GM04503 (cell line): ENCODE measurements at places on chromosomes 5 and 9.

DNA sequence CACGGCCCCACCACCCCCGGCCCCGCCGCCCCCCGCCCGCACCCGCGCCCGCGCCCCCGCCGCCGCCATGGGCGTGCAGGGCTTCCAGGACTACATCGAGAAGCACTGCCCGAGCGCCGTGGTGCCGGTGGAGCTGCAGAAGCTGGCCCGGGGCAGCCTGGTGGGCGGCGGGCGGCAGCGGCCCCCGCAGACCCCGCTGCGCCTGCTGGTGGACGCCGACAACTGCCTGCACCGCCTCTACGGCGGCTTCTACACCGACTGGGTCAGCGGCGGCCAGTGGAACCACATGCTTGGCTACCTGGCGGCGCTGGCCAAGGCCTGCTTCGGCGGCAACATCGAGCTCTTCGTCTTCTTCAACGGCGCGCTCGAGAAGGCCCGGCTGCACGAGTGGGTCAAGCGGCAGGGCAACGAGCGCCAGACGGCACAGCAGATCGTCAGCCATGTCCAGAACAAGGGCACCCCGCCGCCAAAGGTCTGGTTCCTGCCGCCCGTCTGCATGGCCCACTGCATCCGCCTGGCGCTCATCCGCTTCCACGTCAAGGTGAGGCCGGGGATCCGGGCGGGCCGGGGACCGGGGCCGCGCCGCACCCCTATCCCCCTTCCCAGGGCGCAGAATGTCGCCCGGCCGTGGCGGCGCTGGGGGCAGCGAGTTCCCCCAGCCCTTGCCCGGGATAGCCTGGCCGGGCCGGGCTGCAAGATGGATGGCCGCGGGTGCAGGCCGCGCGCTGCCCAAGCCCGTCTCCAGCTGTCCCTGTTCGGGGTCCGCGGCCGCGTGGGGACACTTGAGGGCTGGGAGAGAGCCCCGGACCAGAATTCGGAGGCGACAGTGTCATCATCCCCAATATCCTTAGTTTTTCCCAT is 594 bp downstream of the FAM120A start:
- DNase-seq: no peak

DNA sequence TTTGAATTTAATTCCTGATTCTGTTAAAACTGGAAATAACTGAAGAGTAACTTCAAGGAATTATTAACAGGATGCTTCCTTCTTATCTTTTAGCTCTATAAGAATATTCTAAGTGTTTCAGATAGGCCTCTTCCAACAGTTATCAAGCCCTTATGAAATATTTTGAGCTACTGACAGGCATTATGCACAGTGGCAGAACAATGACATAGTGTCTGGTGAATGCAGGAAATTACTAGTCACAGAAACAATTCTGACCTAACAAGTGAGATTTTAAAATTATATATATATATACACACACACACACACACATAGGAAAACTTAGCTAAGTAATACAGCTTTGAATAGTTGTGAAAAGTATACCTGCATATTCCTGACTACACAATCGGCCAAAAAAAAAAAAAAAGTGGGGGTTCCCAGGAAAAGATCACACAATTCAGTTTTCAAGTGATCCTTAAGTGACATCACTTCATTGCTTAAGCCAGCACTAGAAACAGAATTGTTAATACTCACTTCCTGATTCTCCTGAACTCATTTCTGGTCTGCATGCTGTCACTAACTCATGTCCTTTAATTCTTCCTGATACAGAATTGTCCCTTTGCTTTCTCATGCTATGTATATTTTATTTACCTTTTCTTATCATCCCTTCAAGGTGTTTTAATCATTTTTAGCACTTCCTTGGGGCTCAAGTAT is 77.3 kb downstream of the SLC25A46 start:
- no peak for DNase-seq

DNA sequence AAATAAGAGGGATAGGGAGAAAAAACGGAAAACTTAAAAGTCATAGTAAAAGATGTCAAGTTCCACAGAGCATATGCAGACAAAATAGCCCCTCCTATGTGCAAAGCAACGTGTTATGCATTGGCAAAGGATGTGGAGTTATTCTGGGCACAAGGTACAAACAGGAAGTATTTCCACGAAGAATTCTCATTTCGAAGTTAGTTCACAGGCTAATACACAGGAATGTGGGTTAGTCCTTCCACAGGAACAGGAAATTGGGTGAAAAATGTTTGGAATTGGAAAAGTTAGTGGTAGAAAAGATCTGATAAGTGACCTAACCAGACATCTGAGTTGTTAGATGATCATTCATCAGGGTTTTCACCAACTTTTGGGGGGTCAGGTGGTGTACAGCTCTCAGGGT is 326.6 kb downstream of the EBF1 start:
- DNase-seq: no peak

- DNase-seq: no peak
Observed at GRCh38 chr5:71740015-71740753, 21.1 kb downstream of the CARTPT start.

DNA sequence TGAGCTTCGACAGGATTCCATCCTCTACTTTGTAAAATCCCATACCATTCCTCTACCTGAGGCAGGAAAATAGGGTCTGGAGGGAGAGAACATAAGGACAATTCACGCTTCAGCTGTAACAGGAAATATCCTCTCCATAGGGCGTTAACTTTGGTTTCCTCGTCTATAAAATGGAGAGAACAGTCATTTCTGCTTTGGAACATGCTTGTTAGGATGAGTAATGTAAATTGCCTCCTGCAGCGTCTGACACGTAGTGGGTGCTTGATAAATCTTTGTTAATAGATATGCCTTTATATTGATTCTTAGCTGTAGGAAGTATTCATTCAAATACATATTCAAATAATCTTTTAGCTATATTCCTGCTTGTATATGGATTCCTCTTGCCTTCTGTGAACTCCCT is 711 bp upstream of the SUB1 start:
- DNase-seq: no peak

GRCh38 chr5:15007646-15008045 is 136.1 kb upstream of the ANKH start:
- no peak for DNase-seq

DNA sequence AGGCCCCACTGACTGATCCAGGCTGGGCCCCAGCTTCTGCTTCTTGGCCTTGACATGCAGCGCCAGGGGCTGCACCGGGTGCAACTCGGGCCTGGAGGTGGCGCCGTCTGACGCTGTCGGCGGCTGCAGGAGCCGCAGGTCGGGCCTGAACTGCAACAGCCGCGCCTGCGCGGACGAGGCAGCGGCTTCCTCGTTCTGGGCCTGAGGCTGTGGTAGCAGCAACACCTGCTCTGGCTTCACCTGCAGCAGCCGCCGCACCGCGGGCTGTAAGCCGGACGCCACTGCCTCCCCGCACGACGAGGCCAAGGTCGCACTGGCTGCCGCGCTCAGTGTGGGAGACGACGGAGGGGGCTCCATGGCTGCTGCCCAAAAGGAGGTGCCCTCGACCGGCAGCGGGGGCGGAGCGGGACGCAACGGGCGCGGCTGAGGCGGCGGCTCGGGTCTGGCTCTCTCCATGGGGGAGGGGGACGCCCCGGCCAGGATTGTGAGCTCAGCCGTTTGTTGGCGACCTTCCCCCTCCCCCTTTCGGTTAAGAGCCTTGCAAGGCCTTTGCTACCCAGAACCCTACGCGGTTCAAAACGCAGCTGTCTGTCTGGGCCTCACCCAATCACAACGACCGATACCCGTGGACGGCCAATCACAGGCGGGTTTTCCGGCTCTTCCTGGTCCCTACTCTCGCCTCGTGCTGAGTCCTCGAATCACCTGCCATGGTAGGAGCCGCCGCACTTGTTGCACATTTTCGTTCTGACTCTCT is 438 bp downstream of the SOX30 start:
- no peak for DNase-seq
